Mesendoderm (in vitro differentiated cells): ENCODE measurements at places on chromosomes 3 and 15.

DNA sequence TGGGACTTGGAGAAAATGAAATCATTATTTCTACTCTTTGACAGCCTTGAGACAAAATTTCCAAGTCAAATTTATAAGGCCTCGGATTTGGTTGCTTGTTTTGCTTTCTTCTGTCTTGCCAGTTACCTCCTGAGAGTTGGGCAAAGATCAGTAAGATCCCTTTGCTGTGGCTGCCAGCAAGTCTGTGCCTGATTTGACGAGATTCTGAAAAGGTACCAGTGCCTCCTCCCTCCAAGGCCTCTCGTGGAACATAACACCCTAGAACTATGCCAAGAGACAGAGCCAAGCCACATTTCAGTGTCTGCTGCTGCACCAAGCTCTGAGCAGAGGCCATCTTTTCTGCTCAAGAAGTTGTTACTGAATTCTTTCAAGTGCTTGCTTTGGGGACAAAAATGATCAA lies 61.0 kb downstream of the GTPBP8 start:
- DNase-seq: peak; percentile 3

DNA sequence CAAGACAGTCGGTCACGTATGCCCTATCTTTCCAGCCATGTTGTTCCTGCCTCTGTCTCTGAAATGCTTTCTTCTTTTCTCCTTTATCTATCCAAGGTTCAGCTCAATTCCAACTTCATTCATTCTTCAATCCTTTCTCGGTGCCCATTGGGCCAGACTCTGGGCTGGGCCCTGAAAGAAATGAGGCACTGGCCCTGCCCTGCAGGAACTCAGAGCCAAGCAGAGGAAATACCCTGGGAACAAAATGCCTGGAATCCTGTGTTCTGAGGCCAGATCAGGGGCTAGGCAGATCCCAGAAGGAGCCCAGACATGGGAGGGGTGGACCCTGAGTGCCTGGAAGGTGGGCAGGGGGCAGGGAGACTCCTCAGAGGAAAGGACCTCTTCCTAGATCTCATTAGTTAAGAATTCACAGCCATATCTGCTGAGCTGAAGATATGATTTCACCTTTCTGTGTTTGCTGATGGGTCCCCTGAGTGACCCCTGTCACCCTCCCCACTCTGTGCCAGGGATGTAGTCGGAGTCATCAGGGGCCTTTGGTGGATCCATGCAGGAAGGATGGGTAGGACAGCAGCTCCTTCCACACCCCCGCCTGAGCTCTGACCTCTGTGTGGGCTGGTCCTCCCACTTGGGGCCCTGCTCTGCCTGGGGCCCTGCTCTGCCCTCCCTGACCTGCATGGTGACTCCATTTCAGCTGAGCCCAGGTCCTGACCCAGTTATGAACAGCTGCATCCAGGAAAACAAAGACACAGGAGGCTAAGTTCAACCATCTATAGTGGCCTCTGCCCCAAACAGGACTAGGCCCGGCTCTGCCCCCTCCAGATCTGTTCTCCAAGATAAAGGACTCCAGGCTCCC lies 5.3 kb upstream of the DAPK2 start:
- no peak for DNase-seq

GRCh38 chr15:56939257-56939656 lies 20.8 kb downstream of the TCF12 start:
- no peak for DNase-seq

DNA sequence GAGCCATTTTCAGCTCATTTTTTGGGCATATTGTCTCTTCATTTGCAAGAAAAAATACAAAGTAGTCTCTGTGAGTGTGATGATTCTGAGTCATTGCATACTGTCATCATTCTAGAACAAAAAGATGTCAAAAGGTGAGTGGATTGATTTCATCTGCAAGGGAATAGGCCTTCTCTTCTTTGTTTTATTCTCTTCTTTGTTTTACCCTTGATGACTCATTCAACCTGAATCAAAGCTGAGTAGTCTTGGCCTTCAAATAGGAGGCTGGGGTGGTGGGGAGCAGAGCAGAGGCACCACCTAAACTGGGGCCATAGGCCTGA lies 25.4 kb downstream of the CYP19A1 start:
- DNase-seq: no peak

- DNase-seq: no peak
Observed at GRCh38 chr3:126473292-126474168, 2.2 kb downstream of the ZXDC start.

GRCh38 chr15:78422571-78423340 lies 15.3 kb upstream of the IREB2 start:
- DNase-seq: peak; percentile 71

GRCh38 chr3:111605018-111605417 lies 9.9 kb upstream of the ZBED2 start:
- no peak for DNase-seq

DNA sequence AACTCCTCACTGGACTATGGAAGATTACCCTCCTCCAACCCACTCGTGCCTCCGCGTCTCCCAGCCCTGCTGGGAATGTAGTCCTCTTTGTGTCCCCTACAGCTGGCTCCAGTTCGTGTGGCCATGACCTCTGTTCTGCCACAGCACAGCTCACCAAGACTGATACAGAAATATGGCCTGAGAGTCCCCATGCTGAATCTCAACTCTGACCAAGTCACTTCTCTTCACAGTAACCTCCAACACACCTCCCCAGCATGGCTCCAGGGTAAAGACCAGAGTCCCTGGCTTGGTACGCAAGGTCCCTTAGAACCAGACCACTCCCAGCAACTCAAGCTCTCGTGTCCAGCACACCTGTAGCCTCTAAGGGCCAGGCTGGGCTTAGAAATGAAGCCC lies 2.3 kb upstream of the COL7A1 start:
- DNase-seq: no peak

DNA sequence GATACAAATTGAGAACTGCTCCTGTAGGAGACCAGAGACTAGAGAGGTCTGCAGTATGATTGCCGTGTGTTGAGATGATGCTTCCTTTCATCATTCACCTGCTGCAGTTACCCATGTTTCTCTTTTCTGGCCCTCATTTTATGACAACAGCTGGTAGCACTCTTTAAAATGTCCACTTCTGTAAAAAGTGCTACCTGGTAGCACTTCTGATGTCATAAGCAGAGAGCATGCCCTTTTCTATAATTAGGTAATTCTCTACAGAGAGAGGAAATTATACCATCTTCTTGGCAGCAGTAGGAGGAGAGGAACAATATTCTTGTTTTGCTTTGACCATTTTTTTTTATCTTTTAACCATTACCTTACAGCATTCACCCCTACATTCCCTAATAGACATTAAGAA lies 123.8 kb downstream of the PPM1L start:
- DNase-seq: no peak

- DNase-seq: no peak
Observed at GRCh38 chr3:50487181-50487580, 16.3 kb downstream of the CACNA2D2 start.

DNA sequence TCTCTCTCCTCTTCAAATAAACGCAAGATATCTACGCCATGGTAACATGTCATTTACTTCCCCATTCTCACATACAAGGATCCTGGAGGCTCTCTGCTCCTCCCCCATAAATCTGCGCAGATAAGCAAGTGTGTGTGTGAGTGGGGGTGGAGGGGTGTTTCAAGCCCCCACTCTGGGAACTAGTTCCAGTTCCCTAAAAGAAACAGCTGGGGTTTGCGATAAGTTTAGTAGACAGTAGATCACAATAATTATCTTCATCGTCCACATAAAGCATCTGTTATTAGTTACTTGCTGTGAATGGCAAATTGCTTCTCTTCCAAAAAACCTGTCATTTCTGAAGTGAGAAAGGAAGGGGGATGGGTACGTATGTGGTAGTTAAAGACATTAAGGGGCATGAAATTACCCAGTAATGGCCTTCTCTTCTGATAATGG lies 79.8 kb downstream of the RBPMS2 start:
- DNase-seq: no peak

DNA sequence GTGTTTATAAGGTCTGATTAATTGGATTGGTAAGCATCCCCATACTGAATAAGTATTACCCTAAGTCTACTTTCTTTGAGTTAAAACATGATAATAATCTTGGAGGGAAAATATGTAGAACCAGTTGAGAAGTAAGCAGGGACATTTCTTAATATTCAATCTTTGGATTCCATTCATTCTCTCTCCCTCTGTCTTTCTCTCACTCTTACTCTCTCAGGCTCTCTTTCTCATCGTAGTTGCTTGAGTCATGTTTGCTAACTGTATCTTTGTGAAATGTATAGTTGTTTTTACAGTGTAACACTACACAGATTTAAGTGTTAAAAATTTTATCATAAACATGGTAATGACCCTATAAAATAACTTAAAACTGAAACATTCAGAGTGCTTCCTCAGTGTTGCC lies 163.8 kb downstream of the RSRC1 start:
- DNase-seq: no peak

GRCh38 chr15:38154837-38155236 lies 97.8 kb upstream of the SPRED1 start:
- no peak for DNase-seq

- no peak for DNase-seq
Observed at GRCh38 chr3:59440285-59441028, 390.6 kb upstream of the CFAP20DC start.

DNA sequence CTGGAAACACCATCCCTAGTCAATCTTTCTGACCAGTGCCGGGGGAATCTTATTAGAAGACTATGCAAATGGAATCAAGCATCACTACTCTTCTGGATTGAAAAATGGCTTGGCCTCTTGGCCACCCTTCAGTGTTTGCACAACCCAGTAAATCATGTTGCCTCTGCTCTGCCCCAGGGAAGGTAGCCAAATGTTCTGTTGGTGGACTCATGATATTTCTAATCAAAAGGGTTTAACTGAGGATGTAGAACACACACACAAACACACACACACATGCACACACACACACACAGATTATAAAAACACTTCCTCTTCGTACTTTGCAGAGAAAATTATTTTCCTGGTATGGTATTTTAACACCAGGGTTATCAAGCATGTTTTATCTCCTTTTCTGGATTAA lies 7.9 kb downstream of the RBP2 start:
- no peak for DNase-seq

DNA sequence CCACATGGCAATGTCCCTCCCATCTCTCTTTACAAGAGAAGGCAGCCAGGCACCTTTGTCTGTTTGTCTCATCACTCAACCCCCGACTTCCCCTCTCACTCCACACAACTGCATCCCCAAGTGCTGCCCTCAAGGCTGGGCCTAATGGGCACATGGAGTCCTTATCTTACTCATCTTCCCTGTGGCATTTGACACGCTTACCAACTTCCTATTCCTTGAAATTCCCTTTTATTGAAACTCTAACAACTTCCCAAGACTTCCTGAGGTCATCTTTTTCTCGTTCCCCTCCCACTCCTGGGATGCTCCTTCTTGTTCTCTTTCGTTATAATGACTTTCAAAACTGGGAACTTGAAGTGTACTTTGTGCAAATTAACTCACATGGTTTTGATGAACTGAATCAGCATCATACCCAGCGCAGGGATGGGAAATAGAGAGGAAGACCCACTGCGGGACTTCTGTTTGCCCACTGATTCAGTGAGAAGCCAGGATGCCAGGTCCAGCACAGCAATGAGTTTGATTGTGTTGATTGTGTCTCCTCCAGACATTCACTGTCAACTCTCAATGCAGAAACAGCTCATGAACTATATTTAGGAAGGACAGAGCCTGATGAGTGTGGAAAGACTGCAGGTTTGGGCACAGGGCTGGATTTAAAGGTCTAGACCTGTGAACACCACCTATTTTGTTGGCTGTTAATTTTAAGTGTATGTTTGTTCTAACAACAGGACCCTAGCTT lies 104.7 kb upstream of the TNIK start:
- DNase-seq: peak; percentile 20

- DNase-seq: no peak
Observed at GRCh38 chr3:194370753-194371152, 1.2 kb upstream of the LRRC15 start.

DNA sequence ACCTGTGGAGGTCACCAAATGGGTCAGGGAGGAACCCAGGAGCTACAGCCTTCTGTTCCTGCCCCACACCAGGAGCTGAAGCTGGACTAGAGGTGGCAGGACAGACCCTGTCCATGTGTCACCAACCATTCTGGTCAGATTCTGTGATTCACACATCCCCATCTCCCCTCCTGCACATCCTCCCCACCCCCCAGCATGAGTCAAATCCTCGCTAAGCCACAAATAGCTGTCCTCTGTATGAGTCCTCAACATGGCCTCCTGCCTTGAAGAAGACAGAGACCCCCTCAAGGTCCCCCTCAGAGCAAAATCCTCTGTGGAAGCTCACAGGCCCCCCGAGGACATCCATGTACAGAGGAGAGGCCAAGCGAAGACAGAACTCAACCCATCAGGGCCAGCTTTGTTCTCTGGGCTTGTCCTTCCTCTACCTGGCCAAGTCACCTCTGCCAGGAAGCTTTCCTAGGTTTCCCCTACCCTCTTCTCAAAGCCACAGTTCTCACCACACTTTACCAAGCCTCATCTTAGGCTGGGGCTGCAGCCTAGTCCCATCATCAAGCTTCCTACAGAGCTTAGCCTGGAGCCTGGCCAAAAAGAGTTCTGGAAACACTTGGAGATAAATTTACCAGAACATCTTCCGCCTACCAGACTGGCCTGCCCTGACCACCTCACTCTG lies 17.1 kb downstream of the CACNA2D2 start:
- no peak for DNase-seq

DNA sequence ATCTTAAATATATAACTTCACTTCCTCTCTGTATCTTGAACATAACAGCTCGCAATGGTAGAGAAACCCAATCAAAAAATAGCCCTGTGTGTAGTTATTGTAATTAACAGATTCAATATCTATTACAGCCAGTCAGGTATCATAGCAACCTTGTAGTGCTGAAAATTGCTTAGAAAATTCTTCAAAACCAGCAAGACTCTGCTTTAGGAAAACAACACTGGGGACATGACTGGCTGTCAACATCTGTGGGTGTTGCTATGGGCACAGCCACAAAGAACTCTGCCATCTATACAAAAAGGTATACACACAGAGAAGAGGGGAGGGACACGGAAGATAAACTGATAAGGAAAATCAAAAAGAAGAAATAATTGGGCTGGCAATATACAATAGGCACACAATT lies 101.2 kb downstream of the WDR72 start:
- DNase-seq: no peak

- DNase-seq: no peak
Observed at GRCh38 chr3:15512166-15512565, 9.3 kb downstream of the COLQ start.
